ENCODE measurements at places on chromosomes 6 and 20.

GRCh38 chr6:92111386-92111785 lies 1308.0 kb downstream of the EPHA7 start:
- DNase-seq, result no peak

DNA sequence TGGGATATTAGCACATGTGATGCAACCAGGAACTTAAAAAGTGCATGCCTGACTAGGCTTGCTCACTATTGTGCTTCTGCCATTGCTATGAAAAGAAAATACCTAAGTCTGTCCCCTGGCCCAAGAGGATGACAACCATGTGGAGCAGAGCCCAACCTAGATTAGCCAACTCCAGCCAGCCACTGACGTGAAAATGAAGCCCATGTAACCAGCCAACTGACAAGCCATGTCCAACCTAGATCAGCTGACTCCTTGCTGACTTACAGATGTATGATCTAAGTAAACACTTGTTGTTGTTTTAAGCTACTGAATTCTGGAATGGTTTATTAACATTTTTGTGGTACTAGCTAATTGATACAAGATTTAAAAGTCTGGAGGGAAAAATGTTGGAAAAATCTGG lies 47.5 kb downstream of the PIGU start:
- DNase-seq, result no peak

- no peak for DNase-seq
These were observed 102.6 kb upstream of the DUSP22 start for GRCh38 chr6:189676-190075.

DNA sequence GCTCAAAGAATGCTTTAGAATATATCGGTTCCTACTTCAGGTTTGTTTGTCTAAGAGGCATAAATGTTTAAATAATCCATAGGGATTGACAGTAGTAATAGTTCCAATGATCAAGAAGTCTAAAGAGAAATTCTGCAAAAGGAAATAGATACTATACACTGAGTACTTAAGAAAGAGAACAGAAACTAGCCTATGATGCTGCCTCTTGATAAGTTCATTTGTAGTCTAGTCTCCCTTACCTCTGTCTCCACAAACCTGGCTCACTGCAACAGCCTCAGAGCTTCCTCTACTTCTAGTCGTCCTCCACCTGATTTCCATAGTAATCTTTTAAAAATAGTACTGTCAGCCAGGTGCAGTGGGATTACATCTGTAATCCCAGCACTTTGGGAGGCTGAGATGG lies 511.8 kb downstream of the LMBRD1 start:
- no peak for DNase-seq

DNA sequence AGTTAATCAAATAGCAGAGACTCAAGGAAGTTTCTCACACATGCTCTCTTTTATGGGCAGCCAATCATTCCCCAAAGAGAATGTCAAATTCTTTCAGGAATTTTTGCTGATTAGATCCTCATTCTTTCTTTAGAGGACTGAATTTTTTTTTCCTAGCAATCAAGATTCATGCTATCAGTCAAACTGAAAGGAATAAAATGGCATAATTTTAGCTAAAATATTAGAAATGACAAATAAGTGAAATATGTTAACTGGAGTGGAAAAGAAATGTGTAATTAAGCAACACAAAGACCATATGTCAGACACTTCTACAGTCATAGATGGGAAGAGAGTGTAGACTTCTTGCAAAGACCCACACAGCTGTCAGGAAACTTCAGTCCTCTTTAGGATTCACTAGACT lies 242.3 kb upstream of the RNF217 start:
- no peak for DNase-seq

DNA sequence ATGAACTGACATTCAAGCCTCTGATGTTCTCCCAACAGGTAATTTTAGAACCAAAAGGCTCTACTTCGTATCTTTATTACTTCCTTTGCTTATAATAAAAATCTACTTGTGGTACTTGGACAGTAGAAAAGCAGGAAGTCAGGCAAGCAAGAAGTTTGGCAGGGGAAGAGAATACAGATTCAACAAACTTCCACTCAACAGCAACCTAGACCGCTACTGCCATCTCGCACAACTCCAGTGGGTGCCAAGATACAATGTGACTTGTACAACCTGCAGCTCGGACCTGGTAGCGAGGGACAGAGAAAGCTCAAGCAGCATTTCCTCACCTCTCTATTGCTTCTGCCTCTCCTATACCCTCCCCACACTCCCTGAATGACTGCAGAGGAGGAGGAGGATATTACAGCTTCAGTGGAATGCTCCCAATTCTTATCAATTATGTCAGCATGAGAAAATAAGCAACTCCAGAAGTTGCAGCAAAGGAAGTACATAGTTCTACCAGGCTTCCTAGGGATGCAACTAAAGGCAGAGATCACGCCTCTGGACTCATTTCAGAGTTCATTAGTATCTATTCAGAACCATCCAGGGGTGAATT lies 76.5 kb downstream of the MBOAT1 start:
- no peak for DNase-seq

- no peak for DNase-seq
These were observed 4.8 kb upstream of the SRSF12 start for GRCh38 chr6:89122625-89123024.

DNA sequence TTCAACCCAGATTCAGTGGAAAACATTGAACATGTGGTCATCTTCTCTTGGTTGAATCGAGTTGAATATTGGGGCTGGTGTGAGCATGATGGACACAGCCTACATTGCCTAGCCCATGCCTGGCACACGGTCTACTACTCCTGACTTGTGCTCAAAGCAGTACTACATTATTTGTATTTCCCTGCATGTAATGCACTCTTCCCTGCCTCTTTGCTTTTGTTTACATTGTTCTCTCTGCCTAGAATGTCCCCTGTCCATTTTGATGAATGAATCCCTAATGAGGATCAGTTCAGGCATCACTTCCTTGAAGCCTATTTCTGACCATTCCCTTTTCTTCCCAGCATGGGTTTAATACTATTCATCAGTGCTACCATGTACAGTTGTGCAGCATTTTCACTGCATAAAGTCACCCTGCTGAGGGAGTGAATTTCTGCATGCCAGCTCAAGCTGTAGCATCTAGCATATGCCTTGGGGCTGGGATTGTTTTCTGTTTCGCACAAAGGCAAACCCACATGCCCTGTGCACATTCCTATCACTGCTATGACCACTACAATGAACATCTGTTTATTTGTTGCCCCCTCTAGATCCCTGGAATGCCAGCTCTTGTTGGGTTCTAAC lies 75.3 kb upstream of the CCN6 start:
- DNase-seq, result no peak

- DNase-seq, result no peak
These were observed 172.9 kb downstream of the MMS22L start for GRCh38 chr6:97110149-97110548.

DNA sequence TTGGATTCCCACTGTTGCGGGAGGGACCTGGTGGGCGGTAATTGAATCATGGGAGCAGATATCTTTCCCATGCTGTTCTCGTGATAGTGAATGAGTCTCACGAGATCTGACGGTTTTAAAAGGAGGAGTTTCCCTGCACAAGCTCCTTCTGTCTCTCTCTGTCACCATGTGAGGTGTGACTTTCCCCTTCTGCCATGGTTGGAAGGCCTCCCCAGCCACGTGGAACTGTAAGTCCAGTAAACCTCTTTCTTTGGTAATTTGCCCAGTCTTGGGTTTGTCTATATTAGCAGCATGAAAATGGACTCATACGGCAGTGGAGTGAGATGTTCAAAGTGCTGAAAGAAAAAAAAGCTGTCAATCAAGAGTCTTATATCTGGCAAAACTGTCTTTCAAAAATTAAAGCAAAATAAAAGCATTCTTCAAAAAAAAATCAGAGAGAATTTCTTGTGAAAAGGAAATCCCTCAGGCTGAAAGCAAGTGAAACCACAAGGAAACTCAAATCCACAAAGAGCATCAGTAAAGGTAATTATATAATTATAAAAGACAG lies 15.5 kb upstream of the KIF25 start:
- DNase-seq, result no peak

DNA sequence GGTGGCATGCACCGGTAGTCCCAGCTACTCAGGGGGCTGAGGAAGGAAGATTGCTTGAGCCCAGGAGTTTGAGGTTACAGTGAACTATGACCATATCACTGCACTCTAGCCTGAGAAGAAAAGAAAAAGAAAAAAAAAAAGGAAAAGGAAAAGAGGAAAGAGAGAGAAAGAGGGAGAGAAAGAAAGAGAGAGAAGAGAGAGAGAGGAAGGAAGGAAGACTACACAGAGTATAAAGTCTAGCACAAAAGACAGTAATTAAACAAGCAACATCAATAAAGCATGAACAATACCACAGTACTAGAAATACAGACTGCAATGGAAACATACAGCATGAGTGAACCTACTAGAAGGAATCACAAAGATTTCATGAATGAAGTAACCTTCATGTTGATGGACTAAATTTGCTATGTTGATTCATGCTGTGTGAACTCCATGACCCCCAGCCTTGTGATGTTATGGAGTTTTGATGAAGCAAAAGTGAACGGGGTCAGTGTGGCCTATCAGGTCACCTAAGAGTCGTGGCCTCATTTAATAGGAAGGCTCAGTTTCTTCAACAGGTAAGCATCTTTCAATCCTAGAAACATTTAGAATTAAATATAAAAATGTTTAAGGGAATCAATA lies 57.6 kb downstream of the NUDT3 start:
- no peak for DNase-seq

DNA sequence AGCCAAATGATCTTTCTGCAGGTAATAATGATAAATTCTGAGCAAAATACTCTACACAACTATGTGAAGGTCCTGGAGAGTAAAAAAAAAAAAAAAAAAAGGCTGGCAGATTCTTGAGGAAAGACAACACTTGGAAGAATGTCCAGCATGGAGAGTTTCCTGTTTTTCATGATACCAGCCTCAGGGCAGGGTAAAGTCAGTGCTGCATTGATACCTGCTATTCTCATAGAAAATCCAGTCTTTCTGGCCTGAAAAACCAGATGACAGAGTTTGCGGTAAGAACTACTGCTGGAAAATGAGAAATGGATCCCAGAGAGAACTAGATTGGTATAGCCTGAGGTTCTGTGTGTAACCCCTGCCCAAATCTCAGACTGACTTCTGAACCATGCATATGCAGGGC lies 89.1 kb downstream of the AFG1L start:
- no peak for DNase-seq

GRCh38 chr6:30216096-30216495 lies 2.9 kb upstream of the TRIM26 start:
- no peak for DNase-seq

- DNase-seq, result no peak
These were observed 121.3 kb downstream of the KIF16B start for GRCh38 chr20:16451982-16452381.

- peak; percentile 52 for DNase-seq
These were observed 219.3 kb downstream of the ARHGAP18 start for GRCh38 chr6:129490521-129491255.

DNA sequence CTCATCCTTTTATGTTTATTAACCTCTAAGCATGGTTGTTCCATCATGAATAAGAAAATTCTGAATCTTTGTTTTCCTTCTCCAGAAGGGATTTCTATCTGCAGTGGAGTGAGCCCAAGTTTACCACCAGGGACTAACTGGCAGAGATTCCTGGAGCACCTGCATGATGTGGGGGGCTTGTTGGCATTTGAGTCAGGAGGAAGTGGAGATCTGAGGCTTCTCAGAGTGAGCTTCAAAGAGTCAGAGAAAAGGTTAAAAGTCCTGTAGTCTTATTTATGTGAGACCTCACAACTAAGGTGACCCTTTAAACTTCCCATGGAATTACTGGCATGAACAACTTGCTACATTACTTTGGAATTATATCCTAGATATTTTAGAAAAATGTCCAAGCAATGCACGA lies 138.1 kb upstream of the SLC24A3 start:
- DNase-seq, result no peak

GRCh38 chr20:47455133-47456040 lies 46.3 kb upstream of the NCOA3 start:
- no peak for DNase-seq

- no peak for DNase-seq
These were observed 671 bp downstream of the E2F1 start for GRCh38 chr20:33685328-33686099.

GRCh38 chr6:54206510-54206909 lies 95.3 kb downstream of the MLIP start:
- no peak for DNase-seq

DNA sequence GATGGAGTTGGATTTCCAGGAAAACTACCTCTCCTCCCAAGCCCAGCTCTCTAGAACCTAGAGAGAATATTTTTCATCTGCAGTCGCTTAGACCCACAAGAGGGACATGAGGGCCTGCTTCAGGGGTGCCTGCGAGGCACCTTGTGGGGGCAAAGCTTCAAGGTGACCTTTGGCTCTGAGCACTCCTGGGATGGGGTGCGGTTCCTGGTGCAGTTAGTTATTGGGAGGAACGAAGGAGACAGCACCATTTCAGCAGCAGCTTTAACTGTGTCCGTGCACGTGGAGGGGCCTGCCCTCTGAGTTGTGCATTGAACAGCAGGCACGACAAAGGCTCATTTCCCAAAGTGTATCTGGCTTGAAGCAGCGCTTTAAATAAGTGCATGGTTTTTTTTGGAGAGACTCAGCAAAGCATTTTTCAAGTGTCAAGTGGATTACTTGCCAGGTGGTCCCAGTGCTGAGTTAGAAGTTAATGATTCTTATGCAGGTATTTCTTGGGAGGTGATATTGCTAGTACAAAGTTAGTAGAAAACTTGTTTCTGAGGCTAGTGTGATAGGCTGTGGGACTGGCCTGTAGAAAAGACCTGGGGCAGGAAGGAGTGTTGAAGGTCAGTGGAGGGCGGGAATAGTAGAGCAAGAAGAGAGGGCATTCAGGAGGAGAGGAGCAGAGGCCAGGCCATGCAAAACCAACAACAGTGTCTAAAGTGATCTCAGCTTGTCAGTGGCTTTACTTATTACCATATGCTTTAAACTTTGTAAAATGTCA lies 3.8 kb downstream of the IGF2R start:
- DNase-seq, result no peak

- DNase-seq, result no peak
These were observed 296.5 kb downstream of the SLC35F1 start for GRCh38 chr6:118203545-118203944.

DNA sequence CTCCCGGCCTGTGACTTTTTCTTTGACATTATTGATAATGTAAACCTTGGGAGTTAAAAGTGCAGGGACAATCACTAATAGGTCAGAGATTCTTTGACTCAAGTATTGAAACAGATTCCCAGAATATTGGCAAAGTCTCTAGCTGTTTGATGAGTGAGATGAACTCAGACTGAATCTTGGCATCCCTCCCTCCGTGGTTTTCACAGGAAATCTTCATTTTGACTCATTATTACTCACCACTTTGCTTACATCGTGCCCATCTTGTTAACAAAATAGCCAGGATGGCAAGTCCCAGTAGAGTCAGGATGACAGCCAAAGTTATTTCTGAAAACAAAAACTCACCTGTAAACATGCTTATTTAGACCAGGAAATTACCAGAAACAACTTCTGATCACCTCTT lies 2.0 kb downstream of the TSBP1 start:
- DNase-seq, result no peak
